ENCODE measurements at places on chromosomes 3 and 15. TPM values are rescaled to one million over a fixed set of nuclear protein-coding genes. Genes with fewer than 3 reads are reported as not detected.

Gene GORASP1
- total RNA-seq = 81.6 TPM

GRCh38 chr15:38861108-38861507, 296.5 kb upstream of the RASGRP1 start:
- H3K27me3 ChIP-seq = no peaks in the 10 kb centered on the region
- no peak for DNase-seq
- H3K4me3 ChIP-seq = no peak overlapping the region
- no peaks in the 10 kb centered on the region for H3K36me3 ChIP-seq
- peaks cover 18% of the 10 kb centered on the region for H3K4me1 ChIP-seq

DNA sequence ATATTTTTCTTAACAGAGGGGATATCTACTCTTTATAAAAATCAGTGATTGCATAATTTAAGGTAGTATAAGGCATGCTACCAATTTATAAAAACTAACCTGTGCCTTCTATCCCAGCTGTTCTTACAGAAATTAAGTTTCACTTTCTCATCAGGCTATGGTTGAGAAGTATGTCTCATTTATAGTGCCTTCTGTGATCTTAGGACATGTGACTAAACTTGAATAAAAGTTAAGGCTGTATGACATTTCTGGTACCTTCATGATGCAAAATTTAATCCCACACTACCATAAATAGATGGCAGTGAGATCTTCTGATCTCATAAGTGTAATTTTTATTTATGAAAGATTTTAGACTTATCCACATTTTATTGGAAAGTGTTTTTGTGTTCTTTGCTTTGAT, 12.6 kb downstream of the TIPARP start:
- peaks cover 99% of the 10 kb centered on the region for H3K4me1 ChIP-seq
- DNase-seq = no peak
- no peaks in the 10 kb centered on the region for H3K36me3 ChIP-seq
- H3K4me3 ChIP-seq = no peak overlapping the region

- no peaks in the 10 kb centered on the region for H3K27me3 ChIP-seq
- H3K4me3 ChIP-seq = no peak overlapping the region
These were observed 226.1 kb downstream of the TLE3 start for GRCh38 chr15:69871511-69872134.

Gene CELF6
- total RNA-seq = 5.7 TPM

- H3K4me3 ChIP-seq = no peak overlapping the region
- DNase-seq = peak; percentile 77
- peaks cover 18% of the 10 kb centered on the region for H3K27me3 ChIP-seq
- H3K36me3 ChIP-seq = no peaks in the 10 kb centered on the region
These were observed 1.4 kb downstream of the KBTBD13 start for GRCh38 chr15:65077981-65078352.

GRCh38 chr3:150210461-150211110, 197.5 kb upstream of the TSC22D2 start:
- no peaks in the 10 kb centered on the region for H3K36me3 ChIP-seq
- no peaks in the 10 kb centered on the region for H3K4me1 ChIP-seq
- DNase-seq = no peak
- no peak overlapping the region for H3K27ac ChIP-seq
- no peaks in the 10 kb centered on the region for H3K27me3 ChIP-seq
- H3K4me3 ChIP-seq = no peak overlapping the region

DNA sequence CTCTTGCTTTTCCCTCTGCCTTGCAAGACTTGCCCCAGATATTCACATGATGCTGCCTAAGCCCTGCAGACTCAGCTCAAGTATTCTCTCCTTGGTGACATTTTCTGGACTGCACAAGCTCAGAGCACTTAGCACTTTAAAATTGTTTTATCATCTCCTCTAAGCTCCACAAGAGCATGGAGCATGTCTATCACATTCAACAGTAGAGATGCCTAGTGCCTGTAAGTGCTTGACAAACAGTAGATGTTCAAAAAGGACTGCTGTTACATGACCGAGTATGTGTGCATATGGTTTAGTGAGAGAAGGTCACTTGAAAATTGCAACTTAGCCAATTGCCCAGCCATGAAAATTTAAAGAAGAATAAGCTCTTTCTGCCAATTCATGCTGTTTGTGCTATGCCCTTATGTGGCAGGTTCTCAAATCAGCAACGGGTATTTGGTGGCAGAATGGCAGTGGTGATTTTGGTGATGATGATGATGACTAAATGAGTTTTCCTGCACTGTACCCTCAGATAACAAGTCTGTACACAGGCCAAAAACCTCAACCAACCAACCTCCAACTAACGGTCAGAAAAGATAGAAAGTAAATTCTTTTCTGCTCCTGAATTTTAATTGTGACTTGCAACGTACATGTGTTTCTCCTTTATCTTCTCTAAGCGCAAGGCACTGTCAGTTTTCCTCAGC, 647.2 kb upstream of the UBE2E2 start:
- no peaks in the 10 kb centered on the region for H3K36me3 ChIP-seq
- no peak for DNase-seq
- no peaks in the 10 kb centered on the region for H3K4me1 ChIP-seq
- H3K27ac ChIP-seq = no peak overlapping the region
- H3K4me3 ChIP-seq = no peak overlapping the region
- peaks cover 9% of the 10 kb centered on the region for H3K27me3 ChIP-seq

- H3K27me3 ChIP-seq = no peaks in the 10 kb centered on the region
- no peaks in the 10 kb centered on the region for H3K4me1 ChIP-seq
- H3K36me3 ChIP-seq = no peaks in the 10 kb centered on the region
- H3K4me3 ChIP-seq = no peak overlapping the region
- DNase-seq = no peak
These were observed 193.9 kb downstream of the NLGN1 start for GRCh38 chr3:173591401-173591800.

GRCh38 chr3:168806871-168807270, 711.1 kb upstream of the GOLIM4 start:
- no peak overlapping the region for H3K4me3 ChIP-seq
- no peaks in the 10 kb centered on the region for H3K27me3 ChIP-seq
- no peaks in the 10 kb centered on the region for H3K36me3 ChIP-seq
- H3K4me1 ChIP-seq = no peaks in the 10 kb centered on the region
- no peak for DNase-seq
- H3K27ac ChIP-seq = no peak overlapping the region

- no peak overlapping the region for H3K27ac ChIP-seq
- no peaks in the 10 kb centered on the region for H3K27me3 ChIP-seq
- H3K36me3 ChIP-seq = peaks cover 43% of the 10 kb centered on the region
- no peak overlapping the region for H3K4me3 ChIP-seq
These were observed 9.6 kb downstream of the STARD5 start for GRCh38 chr15:81314378-81314777.

Gene KLHL40
- total RNA-seq = not detected

DNA sequence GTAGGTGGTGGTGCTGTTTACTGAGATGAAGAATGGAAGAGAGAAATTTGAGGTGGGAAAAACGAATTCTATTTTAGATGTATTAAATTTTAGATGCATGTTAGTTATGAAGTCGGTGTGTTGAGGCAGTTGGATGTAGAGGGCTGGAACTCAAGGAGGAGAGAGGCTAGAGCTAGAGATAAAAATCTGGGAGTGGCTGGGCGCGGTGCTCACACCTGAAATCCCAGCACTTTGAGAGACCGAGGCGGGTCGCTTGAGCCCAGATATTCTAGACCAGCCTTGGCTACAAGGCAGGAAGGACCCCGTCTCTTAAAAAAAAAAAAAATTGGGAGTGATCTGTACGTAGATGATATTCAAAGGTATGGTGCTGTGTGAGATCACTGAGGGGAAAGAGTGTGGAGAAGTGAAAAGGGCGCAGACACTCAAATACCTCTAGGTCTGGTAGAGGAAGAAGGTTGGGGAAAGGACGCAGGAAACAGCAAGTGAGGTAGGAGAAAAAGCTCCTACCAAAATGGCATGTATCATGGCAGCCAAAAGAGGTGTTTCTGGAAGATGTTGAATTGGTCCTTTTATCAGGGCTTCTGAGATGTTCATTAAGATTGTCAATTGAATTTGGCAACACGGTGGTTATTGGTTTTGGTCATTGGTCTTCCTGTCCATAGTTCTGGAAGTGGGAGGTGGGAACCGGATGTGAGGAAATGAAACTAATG, 1.8 kb downstream of the YEATS2 start:
- DNase-seq = no peak
- peaks cover 6% of the 10 kb centered on the region for H3K36me3 ChIP-seq
- H3K27ac ChIP-seq = peak overlapping the region; percentile 94

GRCh38 chr3:56469141-56469540, 874 bp upstream of the ERC2 start:
- no peaks in the 10 kb centered on the region for H3K4me1 ChIP-seq
- H3K4me3 ChIP-seq = no peak overlapping the region
- no peak overlapping the region for H3K27ac ChIP-seq
- H3K27me3 ChIP-seq = peaks cover 40% of the 10 kb centered on the region
- no peak for DNase-seq

Gene DAZL
- total RNA-seq = not detected

Gene MORC1
- not detected for total RNA-seq

DNA sequence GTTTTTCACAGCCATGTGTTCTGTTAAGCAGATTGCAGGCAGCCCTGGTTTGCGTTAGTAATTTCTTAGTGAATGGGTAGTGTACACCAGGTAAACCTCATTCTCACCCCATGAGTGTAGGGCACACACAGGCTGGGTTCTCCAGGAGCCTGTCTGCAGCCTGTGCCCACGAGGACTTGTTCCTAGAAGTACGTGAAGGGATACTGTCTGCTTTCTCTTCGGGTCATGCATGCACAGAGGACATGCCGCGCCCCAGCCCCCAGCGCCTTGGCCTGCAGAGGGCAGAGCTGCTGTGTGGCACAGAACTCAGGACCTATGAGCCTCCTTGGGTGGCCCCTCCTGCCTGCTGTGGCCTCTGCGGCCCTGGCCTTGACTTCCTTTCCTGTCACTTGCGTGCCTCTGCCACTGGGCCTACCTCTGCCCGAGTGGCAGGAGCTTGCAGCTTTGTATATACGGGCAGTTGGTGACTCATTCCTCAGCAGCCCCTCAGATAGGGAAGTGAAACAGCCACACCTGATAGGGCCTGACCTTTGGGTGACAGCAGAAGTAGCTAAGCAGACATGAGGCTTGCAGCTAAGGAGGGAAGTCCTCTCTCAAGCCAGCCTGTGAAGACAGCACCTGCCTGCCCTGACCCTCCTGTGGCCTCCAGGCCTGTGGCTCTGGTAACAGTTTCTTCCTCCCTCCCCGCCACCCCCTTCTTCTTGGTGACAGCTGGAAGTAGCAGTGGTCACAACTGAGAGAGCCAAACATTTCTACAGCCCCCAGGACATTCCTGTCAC, 19.5 kb downstream of the PPCDC start:
- H3K36me3 ChIP-seq = no peaks in the 10 kb centered on the region
- H3K27me3 ChIP-seq = no peaks in the 10 kb centered on the region
- H3K4me3 ChIP-seq = peak overlapping the region; percentile 24

Gene FBXO40
- 0.09 TPM for total RNA-seq

GRCh38 chr15:66681395-66681794, 20.6 kb upstream of the SMAD6 start:
- no peak for DNase-seq
- no peaks in the 10 kb centered on the region for H3K36me3 ChIP-seq
- no peaks in the 10 kb centered on the region for H3K27me3 ChIP-seq
- peaks cover 21% of the 10 kb centered on the region for H3K4me1 ChIP-seq
- no peak overlapping the region for H3K27ac ChIP-seq
- no peak overlapping the region for H3K4me3 ChIP-seq

GRCh38 chr15:59532770-59533379, 78.7 kb upstream of the GCNT3 start:
- no peaks in the 10 kb centered on the region for H3K36me3 ChIP-seq
- no peak overlapping the region for H3K4me3 ChIP-seq
- H3K27me3 ChIP-seq = peaks cover 8% of the 10 kb centered on the region
- DNase-seq = no peak
- H3K4me1 ChIP-seq = peaks cover 4% of the 10 kb centered on the region
- no peak overlapping the region for H3K27ac ChIP-seq

DNA sequence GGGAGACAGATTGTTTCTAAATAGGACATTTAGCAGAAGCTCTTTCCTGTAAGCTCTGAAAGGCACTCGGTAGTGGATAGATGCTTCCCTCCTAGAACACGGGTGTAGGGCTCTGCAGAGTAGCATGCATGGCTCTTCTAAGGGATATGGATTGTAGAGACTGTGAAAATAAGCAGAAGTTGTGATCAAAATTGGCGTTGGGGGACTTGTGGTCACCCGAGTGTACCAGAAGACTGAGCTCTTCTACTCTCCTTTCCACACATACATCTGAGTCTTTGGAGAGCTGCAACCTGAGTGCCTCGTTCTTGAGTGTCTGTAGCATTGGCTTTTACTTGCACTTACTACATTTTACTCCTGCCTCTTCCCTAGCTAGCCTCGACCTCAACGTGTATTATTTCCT, 197.7 kb downstream of the LPP start:
- H3K4me3 ChIP-seq = no peak overlapping the region
- H3K36me3 ChIP-seq = no peaks in the 10 kb centered on the region
- no peak overlapping the region for H3K27ac ChIP-seq
- H3K27me3 ChIP-seq = no peaks in the 10 kb centered on the region

GRCh38 chr15:89457086-89457485, 39.3 kb downstream of the RHCG start:
- H3K4me1 ChIP-seq = no peaks in the 10 kb centered on the region
- no peak for DNase-seq
- no peaks in the 10 kb centered on the region for H3K27me3 ChIP-seq
- H3K4me3 ChIP-seq = no peak overlapping the region

Gene ONECUT1
- total RNA-seq = not detected

DNA sequence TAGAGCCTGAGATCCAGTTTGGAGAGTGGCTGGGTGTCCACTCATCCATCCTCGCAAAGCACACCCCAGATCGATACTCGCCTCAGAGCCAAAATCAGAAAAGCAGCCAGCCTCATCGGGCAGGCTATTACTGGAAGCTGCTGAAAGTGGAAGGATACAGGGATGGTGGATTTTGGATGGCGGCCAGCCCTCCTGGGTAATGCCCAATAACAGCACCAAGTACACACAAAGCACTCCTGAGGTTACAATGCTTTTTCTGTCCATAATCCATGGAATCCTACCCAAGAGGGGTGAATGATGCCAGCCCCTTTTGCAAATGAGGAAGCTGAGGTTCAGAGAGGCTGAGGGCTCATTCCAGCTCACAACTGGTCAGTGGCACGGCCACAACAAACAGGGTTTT, 93.1 kb upstream of the SLC6A11 start:
- no peaks in the 10 kb centered on the region for H3K4me1 ChIP-seq
- H3K27ac ChIP-seq = no peak overlapping the region
- no peaks in the 10 kb centered on the region for H3K36me3 ChIP-seq

GRCh38 chr3:8882642-8883041, 80.6 kb downstream of the RAD18 start:
- no peak for DNase-seq
- H3K27ac ChIP-seq = no peak overlapping the region

Gene ROPN1
- not detected for total RNA-seq

- H3K4me3 ChIP-seq = no peak overlapping the region
- no peak overlapping the region for H3K27ac ChIP-seq
These were observed 74.6 kb downstream of the CCK start for GRCh38 chr3:42191443-42191747.

DNA sequence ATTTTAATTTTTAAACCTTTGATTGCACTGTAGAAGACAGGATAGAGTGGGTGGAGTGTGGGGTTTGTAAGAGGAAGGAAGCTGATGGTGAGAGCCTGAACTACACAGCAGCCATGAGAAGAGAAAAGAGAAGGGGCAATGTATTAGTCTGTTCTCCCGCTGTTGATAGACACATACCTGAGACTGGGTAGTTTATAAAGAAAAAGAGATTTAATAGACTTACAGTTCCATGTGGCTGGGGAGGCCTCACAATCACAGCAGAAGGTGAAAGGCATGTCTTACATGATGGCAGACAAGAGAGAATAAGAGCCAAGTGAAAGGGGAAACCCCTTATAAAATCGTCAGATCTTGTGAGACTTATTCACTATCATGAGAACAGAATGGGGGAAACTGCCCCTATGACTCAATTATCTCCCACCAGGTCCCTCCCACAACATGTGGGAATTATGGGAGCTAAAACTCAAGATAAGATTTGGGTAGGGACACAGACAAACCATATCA, 37.3 kb downstream of the STARD5 start:
- peak overlapping the region; percentile 37 for H3K27ac ChIP-seq
- no peak overlapping the region for H3K4me3 ChIP-seq
- no peaks in the 10 kb centered on the region for H3K27me3 ChIP-seq
- peaks cover 7% of the 10 kb centered on the region for H3K4me1 ChIP-seq
- H3K36me3 ChIP-seq = peaks cover 47% of the 10 kb centered on the region

Gene TASOR
- total RNA-seq = 69.7 TPM

Gene SOX14
- not detected for total RNA-seq

Data from lower lobe of right lung (tissue), 2 donors.